Activated CD4-positive, CD25-positive, alpha-beta regulatory T cell (primary cell): ENCODE measurements at places on chromosomes 12 and 14.

- DNase-seq, result no peak
These were observed 40.5 kb downstream of the GALC start for GRCh38 chr14:87952307-87953094.

GRCh38 chr14:100128688-100129087, 30.8 kb downstream of the DEGS2 start:
- no peak for DNase-seq

- no peak for DNase-seq
These were observed 18.5 kb upstream of the AMN start for GRCh38 chr14:102903889-102904512.

DNA sequence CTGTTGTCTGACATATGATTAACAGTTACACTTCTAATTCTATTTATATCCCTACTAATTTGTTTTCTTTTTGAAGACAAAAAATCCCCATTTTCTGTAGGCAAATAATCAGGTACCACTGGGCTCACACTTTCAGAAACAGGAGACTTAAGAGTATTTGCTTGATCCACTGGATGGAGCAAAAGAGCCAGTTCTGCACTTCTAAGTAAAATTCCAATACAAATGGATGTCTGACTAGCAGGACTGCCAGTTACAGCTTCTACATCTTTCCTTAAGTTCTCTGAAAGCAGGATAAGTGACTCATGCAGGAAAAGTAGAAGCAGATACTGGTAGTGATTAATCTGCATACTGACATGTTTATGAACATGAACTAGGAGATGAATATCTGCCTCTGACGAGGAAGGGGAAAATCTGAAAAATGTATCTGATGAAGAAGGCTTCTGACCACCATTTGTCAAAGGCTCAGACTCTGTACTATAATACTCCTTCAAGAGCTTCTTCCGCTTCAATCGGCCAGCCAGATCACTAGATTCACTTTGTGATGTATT, 73.8 kb upstream of the ANKS1B start:
- DNase-seq, result no peak

- no peak for DNase-seq
These were observed 97.8 kb downstream of the LLPH start for GRCh38 chr12:66032739-66033138.

DNA sequence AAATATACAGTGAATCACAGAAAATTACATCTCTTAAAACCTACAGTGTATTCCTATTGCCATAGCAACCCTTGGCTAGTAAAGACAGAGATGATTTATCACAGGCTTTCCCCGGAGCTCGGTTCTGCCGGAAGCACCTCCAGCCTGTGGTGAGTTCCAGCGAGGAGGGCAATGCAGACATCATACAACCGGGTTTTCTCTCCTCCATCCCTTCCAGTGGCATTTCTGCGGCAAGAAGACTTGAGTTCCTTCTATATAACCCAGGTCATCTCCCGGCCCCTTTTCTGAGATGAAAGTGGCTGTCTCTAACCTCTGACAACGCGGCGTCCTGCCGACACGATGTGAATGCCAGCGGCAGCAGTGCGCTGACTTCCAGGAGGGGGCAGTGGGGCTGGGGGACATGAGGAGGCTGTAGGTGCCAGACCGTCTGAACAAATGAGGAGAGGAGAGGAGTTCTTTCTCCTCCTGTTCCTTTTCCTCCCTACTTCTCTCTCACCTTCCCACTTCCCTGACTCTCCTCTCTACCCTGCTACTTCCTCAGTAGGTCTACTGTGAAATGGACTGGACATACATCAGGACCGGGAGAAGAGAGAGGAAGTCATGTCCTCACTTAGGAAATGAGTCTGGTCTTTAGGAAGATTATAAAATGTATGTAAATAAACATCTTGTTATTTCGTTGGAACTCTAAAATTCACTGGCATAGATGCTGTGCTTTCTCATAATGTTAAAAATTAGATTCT, 68.6 kb upstream of the MAX start:
- no peak for DNase-seq

- DNase-seq, result no peak
These were observed 74.0 kb downstream of the B4GALNT3 start for GRCh38 chr12:533718-534117.

DNA sequence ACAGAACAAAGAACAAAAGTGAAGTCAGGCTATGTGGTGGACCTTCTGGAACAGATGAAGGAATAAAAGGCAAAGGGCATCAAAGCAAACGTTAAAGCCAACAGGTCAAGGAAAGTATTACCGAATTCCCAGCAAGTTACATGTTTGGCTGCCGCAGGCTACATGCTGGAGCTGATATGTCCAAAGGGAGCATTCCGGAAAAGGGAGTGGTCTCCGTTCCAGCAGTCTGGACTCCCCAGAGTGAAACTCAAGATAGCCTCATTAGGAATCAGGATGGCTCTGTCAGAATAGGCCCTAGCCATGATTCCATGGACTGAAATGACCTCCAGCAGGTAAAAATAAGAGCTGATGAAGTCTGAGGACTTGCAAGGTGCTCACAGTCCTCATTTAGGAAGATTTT, 379.8 kb upstream of the PRICKLE1 start:
- no peak for DNase-seq

DNA sequence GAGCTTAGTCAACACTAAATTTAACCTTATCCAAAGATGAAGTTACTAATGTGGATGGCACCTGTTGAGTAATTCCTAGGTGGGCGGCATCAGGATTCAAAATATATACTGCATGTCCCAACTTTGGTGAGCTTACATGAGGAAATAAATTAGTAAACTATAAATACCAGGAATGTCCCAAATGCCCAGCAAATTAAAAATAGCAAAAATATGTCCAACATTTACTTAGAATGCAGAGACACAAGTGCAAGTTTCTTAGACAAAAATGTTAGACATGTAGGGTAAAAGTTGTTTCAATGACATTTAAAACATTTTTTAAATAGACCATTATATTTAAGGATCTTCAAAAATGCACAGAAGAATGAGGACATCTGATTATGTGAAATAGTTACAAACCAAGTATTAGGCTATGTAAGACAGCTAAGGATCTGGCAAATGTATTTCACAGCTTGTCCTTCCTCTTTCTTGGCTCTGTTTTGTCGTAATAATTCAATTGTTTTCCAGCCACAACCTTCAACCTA, 115.9 kb downstream of the NAV3 start:
- no peak for DNase-seq

- DNase-seq, result no peak
These were observed 76.6 kb downstream of the LRP6 start for GRCh38 chr12:12190087-12190809.

GRCh38 chr12:120960657-120961056, 17.7 kb upstream of the HNF1A start:
- DNase-seq, result no peak

- DNase-seq, result no peak
These were observed 281.0 kb upstream of the RGS6 start for GRCh38 chr14:71651228-71651627.

- DNase-seq, result no peak
These were observed 44.6 kb upstream of the VRK1 start for GRCh38 chr14:96752594-96752993.

- DNase-seq, result no peak
These were observed 9.7 kb downstream of the PACS2 start for GRCh38 chr14:105324080-105324778.

GRCh38 chr12:9134981-9135628, 19.4 kb upstream of the A2M start:
- DNase-seq, result no peak

GRCh38 chr12:58268069-58268468, 326.7 kb downstream of the ATP23 start:
- no peak for DNase-seq

DNA sequence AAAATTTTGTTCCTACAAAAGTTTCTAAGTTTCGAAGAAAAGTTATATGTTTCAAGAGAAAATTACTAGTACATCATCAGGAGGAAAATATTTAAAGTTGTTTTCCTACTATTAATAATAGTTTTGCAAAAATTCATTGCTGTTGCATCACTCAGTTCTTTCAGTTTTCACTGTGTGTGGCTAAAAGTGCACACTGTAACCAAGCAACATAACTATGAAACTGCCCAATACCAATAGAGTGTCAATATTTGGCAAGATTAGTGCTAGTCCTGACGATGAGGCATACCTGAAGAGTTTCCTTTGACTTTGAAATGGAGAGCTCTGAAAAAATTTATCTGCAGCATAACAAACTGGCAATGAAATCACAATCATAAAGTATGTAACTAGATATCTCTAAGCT, 194.3 kb downstream of the CPNE8 start:
- no peak for DNase-seq

GRCh38 chr14:104116288-104116755, 22.1 kb upstream of the KIF26A start:
- no peak for DNase-seq

- no peak for DNase-seq
These were observed 53.5 kb upstream of the RAP1B start for GRCh38 chr12:68557011-68557730.

GRCh38 chr14:75084513-75084912, 15.1 kb downstream of the ZC2HC1C start:
- no peak for DNase-seq

DNA sequence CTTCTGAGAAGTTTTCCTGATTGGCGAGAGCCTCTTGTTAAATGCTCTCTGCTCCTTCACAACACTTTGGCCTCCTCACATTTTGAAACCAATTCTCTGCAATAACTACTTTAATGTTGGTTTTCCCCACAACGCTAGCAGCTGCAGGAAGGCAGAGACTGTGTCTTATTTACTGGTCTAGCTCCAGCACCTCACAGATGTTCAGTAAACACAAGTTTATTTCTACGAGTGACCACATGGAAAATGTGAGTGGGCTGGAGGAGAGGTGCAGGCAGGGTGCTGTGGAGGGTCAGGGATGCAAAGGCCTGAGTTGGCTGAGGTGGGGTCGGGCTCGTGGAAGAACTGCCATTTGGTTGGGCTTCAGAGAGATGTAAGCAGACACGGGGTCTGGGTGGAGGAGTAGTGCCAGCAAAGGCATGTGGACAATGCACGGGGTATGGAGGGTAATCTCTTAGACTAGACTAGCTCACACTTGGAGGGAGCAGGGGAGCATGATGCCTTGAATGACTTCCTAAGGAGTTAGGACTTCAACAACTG, 117.4 kb upstream of the RTL1 start:
- no peak for DNase-seq

DNA sequence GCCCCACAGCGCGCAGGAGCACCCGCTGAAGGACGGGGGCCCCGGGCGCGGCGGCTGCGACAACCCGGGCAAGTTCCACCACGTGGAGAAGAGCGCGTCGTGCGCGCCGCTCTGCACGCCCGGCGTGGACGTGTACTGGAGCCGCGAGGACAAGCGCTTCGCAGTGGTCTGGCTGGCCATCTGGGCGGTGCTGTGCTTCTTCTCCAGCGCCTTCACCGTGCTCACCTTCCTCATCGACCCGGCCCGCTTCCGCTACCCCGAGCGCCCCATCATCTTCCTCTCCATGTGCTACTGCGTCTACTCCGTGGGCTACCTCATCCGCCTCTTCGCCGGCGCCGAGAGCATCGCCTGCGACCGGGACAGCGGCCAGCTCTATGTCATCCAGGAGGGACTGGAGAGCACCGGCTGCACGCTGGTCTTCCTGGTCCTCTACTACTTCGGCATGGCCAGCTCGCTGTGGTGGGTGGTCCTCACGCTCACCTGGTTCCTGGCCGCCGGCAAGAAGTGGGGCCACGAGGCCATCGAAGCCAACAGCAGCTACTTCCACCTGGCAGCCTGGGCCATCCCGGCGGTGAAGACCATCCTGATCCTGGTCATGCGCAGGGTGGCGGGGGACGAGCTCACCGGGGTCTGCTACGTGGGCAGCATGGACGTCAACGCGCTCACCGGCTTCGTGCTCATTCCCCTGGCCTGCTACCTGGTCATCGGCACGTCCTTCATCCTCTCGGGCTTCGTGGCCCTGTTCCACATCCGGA, 1.4 kb downstream of the FZD10 start:
- no peak for DNase-seq

- DNase-seq, result no peak
These were observed 157.3 kb downstream of the EGLN3 start for GRCh38 chr14:33793398-33794110.

- no peak for DNase-seq
These were observed 61.9 kb downstream of the DRAM1 start for GRCh38 chr12:101939306-101939705.

GRCh38 chr14:32197919-32198318, 3.9 kb upstream of the RNU6-7 start:
- no peak for DNase-seq
